ENCODE measurements at places on chromosomes 11 and 22. TPM values are rescaled to one million over a fixed set of nuclear protein-coding genes. Genes with fewer than 3 reads are reported as not detected.

Gene SYT12
- total RNA-seq, result under 0.01 TPM

Gene LRRC74B
- not detected for total RNA-seq

- no peak for DNase-seq
These were observed 669 bp upstream of the BCR start for GRCh38 chr22:23179381-23180299.

GRCh38 chr11:34840736-34841386 is 75.3 kb downstream of the APIP start:
- DNase-seq, result peak; percentile 44

GRCh38 chr22:37275622-37276021 is 6.7 kb upstream of the CYTH4 start:
- no peak for DNase-seq

Gene MOV10L1
- total RNA-seq, result 22.7 TPM

DNA sequence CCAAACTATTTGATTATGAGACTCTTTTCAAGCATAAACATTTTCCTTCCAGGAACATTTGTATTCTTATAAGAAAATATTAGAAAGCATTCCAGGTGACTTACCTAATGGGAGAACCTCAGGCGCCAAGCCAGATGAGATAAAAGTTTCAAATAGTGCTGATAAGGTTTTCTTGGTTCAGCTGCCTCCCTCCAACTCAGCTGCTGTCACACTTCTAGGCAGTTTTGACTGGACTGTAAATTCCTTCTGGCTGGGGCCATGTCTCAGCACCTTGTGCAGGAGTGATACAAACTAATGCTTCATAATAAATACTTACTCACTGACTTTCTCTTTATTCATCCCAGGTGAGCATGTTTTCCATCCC is 131.1 kb downstream of the MED15 start:
- DNase-seq, result no peak

- peak; percentile 33 for DNase-seq
These were observed 43.2 kb upstream of the VPREB1 start for GRCh38 chr22:22201185-22201929.

DNA sequence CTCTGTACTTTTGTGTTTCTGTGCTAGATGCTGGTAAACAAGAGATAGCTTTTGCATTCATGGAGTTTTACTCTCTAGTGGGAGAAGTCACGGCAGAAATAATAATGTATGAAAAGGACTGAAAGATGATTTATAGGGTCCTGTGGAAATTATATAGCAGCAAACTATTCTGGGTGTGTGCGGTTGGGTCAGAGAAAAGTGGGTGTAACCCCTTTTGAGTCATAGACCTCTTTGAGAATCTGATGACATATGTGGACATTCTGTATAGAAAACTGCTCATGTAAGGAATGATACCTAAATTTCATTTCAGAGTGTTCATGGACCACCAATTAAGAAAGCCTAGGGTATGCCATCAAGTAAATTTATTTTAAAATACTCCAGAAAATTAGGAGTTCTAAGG is 54.4 kb downstream of the TMEM135 start:
- DNase-seq, result no peak

Gene RAB38
- total RNA-seq, result 0.60 TPM

Gene MORC2
- 8.3 TPM for total RNA-seq

- DNase-seq, result no peak
These were observed 3.7 kb downstream of the YWHAH start for GRCh38 chr22:31948002-31948401.

- no peak for DNase-seq
These were observed 51.9 kb downstream of the SPECC1L start for GRCh38 chr22:24322522-24322921.

DNA sequence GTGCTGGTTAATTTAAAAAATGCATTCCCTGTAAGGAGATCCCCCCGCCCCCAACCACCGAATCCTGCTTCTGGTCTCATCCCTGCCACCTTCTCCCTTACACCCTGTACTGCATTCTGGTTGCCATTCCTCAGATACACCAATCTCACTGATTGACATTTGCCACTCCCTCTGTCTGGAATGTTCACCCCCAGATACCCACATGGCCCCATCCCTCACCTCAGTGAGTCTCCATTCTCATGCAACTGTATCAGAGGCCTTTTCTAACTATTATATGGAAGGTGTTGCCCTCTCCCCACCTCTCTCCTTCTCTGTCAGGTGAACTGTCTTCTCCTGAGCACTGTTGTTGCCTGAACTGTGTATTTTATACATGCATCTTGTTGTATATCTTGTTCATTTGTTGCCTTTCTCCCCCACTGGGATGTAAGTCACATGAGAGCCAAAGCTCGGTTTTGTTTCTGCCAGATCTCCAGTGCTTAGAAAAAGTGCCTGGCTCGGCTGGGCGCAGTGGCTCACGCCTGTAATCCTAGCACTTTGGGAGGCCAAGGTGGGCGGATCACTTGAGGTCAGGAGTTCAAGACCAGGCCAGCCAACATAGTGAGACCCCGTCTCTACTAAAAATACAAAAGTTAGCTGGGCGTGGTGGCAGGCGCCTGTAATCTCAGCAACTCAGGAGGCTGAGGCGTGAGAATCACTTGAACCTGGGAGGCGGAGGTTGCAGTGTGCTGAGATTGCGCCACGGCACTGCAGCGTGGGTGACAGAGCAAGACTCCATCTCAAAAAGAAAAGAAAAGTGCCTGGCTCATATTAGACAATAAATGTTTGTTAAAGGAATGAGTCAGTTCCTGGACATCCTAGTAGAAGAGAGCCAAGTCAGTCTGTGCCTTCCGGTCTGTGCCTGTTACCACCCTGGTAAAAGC is 61.0 kb downstream of the TNRC6B start:
- DNase-seq, result peak; percentile 85

DNA sequence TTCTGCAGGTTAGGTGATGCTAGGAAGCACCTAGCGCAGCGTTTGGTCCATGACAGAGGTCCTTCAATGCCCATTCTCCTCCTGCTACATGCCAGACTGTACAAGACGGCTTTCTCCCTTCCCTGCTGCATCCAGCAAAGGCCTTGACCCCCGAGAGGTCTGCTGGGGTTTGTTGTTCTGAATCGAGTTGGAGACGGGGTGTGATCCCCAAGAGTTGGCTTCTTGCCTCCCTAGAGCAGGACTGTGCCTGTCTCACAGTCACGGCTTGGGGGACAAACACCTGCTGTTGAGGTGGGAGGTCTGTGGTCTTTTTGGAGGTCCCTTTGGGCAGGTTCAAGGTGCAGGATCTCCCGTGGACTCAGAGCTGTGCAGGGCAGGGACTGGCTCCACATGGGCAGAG is 352.3 kb upstream of the B3GAT1 start:
- no peak for DNase-seq

Gene CATSPERZ
- total RNA-seq, result 0.22 TPM

DNA sequence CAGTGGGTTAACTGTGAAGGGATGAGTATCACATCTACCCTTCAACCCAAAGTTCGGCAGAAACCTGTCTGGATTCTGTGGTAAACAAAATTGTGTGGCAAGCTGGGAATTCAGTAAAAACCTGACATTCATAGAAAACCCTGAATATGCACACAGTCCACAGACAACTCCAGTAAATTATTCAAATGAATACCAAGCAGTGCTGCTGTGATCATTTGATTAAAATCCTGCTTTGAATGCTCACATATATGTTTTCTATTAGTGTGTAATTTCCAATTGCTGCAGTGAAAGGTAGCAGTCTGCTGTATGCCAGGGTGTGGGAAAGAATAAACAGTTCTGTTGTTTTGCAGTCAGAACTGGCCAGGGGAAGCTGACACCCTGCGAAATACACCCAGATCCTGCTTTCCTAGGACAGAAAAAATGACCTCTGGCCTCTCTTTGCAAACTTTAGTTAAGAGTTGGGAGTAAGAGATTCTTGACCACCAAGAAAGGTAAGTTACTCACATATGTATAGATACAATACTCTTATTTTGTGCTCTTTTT is 217.8 kb downstream of the FAM76B start:
- no peak for DNase-seq

DNA sequence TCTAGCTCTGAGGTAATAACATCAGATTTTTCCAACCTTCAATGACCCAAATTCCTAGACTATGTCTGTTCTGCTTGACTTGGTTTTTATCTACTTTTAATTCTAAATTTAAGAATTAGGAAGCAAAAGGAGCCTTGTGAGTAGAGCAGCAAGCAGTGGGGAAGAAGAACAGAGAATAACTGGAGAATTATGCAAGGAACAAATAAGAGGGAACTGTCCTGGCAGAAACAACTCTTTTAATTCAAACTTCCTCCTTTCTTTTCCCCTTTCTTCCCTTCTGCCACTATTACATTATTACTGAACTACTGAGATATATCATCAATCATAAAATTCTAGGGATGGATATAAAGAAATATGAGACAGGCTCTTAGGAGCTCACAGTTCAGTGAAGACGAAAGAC is 276.1 kb downstream of the SBF2 start:
- DNase-seq, result no peak

Gene MS4A6E
- not detected for total RNA-seq

DNA sequence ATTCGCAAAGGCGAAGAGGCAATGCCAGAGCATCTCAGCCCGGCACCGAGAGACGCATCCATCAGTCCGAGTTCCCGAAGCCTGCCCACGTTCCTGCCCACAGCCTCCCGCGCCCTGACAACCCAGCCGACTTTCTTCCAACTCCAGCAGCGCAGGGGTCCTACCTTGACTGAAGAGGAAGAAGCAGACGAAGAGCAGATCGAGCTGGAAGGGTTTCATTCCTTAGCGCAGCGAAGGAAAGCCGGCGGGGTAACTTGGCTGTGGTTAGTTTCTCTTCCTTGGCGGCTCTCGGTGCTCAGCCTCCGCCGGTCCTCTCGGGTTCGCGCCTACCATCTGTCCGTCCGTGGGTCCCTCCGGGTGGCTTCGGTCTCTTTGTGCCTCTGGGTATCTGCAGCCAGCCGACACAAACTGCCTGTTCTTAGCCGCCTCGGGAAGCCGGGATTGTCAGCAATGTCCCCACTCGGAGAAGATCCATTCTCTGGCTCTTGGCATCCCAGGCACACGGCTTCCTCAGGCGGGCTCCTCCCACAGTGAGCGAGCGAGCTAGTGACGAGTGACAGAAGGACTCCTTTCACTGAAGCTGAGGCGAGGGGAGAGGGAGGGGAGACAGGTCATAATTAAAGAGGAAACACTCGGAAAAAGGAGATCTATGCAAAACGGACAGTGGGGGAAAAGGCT is at the start of gene KIRREL3:
Gene KIRREL3 (minus strand): TSS at position 480 of the 678 bp plus-strand sequence.
- DNase-seq, result no peak
